ENCODE measurements at places on chromosomes 4 and X.

DNA sequence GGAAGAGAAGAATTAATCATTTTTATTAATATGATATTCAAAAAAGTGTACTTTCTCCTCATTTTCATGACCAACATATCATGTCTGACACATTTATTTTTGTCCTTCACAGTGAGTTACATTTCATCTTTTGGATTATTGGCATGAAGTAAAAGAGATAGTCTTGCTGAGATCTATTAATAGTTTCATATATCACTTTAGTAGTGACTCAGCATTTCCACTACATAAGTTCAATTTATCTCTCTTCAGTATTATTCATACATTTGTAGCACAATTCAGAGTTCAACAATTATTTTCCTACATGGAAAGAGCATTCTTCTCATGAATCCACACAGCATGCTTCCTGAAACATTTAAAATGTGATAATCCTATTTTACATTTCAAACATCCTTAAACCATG lies 1461.1 kb downstream of the TECRL start:
- DNase-seq = no peak

DNA sequence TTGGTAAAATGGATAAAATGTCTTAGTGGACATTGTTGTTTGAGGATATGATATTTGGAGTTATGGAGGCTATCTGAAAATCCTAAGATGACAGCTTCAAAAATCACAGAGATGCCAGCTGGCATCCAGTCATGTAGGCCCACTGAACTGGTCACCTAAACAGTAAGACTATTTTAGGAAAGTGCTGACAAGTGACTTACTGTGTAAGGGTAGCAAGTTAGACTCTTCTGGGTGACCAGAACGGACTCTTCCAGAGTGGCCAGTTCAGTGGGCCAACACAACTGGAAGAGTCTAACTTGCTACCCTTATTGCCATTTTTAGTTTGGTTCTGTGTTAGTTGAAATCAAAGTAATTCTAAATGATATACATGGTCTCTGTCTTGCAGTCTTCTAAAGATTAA lies 61.4 kb upstream of the ATP8A1 start:
- DNase-seq = no peak

DNA sequence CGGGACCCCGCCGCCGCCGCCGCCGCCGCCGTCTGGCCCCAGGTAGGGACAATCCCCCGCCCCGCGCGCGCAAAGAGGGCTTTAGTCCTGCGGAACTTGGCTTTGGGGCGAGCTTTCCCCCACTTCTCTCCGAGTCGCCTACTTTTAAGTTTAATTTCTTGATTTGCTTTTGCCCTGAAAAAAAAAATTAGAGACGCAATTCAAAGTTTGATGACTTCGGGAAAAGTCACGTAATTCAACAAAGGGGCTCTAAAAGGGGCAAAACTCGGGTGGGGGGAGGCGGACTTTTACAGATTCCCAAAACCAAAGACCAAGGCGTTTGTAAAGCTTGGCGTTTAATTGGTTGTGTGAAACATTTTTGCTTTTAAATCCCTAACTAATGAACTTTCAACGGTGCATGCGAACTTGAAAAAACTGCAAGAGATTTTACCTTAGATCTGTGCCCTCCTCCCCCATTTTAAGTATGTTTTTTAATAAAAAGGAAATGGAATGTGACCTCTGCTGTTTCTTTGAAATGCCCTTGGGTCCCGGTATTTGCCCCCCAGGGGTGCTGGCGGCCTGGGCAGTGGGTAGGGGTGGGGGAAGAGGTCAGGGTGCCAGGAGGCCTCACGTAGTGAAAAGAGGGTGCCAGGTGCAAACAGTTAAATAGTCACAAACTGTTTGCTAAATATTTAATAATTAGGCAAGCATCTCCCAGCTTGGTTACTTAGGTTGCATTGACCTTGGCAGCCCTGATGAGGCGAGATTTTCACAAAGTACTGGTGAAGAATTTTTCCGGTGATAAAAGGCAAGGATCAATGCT lies 209.7 kb downstream of the NWD2 start:
- no peak for DNase-seq

DNA sequence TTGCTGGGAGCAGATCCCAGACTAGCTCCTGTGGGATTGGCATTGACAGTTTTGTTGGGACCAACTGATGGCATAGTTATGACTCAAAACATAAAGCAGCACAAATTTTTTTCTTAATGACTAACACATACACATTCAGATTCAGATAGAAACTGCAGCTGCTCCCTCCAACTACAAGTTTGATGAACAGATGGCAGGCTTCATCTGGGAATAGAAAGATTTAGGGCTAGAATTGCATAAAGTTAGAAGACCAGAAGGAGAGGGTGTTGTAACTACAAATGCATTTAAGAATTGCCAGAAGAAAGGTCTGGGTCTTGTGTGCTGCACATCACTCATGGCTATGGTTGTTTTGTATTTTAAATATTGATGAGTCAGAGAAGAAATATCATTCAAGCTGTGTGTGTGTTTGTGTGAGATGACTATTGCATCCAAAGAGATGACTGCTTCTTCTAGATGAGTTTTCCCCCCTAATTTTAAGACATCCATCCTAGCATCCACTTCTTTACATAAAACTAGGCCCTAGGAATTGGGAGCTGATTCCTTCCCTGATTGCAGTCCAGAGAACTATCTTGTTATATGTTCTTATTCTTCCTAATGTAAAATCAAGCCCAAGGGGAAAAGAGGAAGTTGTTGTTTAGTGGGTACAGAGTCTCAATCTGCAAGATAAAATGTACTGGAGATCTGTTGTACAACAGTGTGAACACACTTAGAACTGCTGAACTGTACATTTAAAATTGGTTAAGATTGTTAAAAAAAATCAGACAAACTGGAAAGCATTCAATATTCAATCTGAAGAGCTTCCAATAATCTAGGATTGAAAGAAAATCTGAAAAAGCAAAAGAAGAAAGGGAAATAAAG lies 175.1 kb downstream of the PARM1 start:
- DNase-seq = no peak
